ENCODE measurements at places on chromosomes 5 and 9.

DNA sequence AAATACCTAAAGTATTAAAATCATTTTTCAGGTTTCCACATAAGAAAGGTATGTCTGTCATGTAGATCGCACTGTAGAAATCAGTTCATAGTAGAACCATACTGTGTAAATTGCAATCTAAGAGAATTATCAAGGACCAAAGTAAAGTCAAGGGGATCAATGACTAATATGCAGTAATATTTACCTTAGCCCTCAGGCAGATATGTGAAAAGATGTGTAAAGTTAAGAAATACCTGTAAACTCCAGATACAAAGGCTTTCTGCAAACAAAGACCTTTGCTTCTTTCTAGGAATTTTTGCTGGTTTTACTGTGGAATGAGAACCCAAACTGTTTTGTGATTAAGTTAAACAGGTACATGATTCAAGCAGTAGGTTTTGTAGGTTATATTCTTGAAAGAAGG lies 11.6 kb downstream of the POLK start:
- no peak for DNase-seq

DNA sequence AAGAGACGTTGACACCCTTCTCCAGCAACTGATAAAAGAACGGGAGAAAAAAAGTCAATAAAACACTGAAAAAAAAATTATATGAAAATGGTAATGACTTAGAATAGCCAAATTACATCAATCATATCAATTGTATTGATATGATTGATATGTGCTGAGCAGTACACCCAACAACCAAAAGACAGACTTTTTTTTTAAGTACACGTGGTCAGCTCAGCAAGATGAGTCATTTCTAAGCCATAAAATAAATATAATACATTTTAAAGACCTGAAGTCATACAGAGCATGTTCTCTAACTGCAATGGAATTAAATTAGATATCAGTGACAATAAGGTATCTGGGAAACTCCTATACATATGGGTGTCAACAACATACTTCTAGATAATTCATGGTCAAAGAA lies 30.9 kb upstream of the OLFM1 start:
- no peak for DNase-seq

- no peak for DNase-seq
Observed at GRCh38 chr5:153896117-153896516, 142.6 kb downstream of the FAM114A2 start.

- DNase-seq = no peak
Observed at GRCh38 chr5:53350991-53351770, 129.2 kb upstream of the FST start.

GRCh38 chr9:95478335-95478734 lies 38.4 kb downstream of the PTCH1 start:
- no peak for DNase-seq

GRCh38 chr9:7479300-7479699 lies 320.3 kb downstream of the DMAC1 start:
- no peak for DNase-seq

DNA sequence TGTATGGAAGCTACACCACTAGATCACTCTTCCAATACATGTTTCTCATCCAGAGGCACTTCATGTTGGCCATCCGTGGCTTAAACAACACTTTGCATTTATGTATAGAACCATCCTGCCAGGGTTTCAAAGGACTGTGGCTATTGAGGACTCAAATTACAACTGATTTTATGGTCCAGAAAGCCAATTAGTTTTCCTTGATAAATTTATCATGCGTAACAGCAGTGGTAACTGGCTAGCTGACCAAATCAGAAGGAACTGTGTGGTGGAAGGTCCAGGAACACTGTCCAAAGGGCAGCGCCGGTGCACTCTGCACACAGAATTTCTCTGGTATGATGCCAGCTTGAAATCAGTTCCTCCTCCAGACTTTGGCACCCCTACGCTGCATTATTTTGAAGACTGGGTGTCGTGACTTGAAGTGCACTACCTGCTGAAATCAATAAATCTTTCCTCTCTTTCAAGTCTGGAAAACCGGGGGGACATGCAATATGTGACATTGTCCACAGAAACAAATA lies 69.3 kb upstream of the TMEM252 start:
- no peak for DNase-seq

DNA sequence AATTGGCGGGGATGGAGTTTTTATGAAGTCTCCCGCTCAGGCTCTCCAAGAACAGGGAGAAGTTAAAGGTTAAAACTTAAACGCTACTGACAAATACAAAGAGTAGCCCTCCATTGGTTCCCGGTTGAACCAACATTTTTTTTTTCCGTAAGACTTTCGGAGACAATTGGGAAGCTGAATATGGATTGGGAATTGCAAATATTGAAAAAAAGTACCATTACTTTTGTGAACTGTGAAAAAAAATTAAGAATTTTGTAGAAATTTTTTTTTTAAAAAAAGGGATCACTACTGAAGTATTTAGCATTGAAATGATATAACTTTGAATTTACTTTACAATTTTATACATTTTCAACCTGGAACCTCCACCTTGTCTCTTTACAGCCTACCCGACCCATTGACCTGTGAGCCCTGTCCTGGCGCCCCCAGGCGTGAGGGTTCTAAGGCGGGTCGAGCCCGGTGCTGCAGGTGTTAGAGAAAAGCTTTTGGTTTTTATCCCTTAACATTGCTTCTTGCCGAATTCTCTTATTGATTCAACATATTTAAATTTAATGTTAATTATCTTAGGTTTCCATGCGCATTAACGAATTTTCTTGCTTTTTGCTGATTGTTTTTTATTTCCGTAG lies 448 bp upstream of the ZNF782 start:
- DNase-seq = no peak

DNA sequence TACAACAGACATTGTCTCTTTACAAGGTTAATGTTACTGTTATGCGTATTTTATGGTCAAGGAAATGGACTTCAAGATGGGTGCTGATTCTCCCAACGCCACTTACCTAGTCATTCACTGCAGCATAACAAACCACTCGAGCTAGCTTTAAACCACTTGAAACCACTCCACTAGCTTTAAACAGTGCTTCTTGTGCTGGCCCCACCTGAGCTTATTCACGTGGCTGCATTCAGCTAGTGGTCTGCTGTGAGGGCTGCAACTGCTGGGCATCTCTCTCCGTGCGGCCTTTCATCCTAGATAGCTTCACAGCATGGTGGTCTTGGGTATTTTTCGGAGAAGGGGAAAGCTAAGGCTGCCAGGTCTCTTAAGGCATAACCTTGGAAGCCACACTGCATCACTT lies 3.5 kb upstream of the HRH2 start:
- DNase-seq = no peak

DNA sequence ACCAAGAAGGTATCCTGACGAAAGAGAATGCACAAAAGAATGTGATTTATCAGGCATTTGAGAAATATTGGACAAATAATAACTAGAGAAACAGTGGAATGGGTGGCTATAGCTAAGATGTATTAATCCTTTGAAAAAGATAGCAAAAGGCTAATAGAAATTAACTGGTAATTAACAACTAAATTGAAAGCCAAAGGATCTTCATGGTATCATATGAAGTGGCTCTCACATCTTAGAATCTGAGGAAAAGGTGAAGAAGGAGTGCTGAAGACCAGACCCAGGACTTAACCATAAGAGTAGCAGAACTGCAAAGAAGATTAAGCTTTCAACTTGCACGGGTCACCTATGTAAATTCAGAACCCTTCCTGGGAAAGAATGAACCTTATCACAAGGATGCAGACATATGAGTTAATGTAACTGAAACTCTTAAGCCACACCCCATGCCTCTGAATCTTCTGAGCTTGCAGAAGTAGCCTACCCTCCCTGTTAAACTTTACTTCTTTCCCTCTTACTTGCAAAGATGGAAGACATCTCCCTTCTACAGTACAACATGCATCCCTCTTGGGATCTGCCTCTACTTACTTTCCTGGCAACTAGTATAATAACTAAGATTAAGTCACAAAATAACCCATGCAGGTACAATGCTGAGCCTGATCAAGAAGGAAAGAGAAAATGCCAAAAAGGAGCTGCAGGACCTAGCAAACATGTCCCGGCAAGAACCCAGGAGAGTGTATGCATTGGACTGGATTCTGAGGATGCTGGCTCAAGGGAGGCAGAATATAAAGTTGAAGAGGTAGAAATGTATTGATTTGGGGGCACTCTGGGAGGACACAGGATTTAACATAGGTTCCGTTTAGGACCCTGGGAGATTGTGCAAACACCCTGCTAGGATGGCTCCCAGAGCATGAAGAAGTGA lies 395.5 kb upstream of the SLC30A5 start:
- DNase-seq = no peak

DNA sequence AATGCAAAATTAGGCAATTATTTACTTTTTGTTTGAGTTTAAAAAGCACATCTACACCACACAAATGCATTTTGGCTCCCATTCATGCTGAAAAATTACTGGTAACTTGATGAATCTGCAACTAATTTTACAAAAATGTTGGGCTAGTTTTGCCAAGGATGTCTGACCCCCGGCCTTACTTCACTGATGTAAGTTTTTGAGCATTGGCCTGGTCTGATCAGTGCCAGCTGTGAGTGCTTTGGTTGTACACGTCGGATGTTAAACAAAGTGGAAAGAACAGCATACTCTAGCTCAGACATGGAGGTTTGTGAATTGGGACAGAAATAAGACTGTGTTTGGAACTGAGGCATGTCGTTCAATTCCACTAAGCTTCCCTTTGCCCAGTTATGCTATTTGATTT lies 1044.2 kb downstream of the TLE4 start:
- DNase-seq = no peak

DNA sequence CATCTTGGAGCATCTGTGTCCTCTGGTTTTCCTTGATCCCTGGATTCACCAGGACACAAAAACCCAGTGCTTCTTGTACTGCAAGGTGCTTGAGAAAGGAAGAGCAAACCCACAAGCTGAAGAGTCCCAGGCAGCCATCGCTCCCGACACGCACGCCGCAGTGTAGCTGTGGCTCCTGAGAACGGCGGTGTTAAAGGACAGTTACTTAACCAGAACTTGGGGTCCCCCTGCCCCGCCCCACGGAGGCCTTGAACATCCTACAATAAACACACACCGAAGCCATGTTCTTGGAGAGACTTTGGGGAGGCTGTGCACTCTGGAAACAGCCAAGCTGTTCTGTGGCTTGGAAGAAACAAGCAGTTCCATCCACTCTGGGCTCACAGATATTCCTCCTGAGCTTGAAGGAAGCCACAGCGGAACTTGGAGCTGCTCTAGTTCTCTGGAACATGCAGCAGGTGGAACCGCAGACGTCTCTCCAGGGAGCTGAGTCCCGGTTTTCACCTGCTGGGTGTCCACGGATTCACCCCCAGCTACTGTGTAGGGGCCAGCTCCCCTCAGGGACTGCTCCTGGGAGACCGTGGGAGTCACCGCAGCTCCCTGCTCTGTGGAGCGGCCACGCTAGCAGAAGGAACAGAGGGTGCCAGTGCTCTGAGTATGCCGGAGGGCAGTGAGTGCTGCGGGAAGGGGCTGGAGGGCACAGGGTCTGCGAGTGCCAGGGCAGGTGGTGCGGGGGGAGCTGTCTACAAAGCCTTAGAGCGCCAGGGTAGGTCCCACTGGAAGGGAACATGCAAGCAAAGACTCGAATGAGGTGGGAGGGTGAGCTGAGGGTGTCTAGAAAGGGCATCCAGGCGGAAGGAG lies 107.3 kb downstream of the ADAMTS2 start:
- DNase-seq = no peak

DNA sequence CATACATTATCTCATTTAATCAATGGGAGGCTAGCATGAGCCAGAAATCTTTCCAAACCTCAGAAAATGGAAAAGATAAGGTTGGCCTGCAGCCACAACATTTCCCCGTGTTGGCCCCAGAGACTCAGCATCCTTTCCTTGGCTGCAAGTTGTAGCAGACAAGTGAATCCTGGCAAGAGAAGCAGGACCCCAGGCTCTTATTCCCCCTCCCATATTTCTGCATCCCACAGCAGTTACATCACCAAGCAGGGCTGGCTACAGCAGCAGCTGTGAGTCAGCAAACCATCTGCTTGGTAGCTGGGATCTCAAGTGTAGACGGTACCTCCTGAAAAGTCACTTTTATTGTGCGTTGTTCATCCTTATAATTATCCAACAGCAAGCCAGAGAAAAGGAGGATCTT lies 212.4 kb downstream of the GNA14 start:
- no peak for DNase-seq

- DNase-seq = no peak
Observed at GRCh38 chr9:107307331-107307730, 24.3 kb downstream of the RAD23B start.

DNA sequence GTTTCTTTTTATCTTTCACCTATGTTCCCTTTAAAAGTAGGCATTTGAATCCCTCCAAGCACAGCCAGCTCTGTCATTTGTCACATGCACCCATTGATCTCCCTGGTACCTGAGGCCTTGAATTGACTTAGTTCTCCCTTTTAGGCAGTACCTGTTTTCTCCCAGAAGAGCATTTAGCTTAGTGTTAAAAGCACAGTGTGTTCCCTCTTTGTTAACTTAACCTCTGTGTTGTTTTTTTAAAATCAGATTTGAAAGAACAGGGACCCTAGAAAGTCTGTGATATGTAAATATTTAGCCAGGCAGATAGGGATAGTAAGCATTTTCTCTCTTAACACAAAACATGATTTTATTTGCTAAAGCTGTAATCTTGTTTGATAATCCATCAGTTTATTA lies 113.8 kb upstream of the SPATA31D4 start:
- no peak for DNase-seq

GRCh38 chr9:76873821-76874220 lies 32.1 kb downstream of the PRUNE2 start:
- no peak for DNase-seq

- DNase-seq = no peak
Observed at GRCh38 chr5:121319292-121319691, 532.4 kb upstream of the FTMT start.

GRCh38 chr5:123174916-123175481 lies 86.0 kb downstream of the PRDM6 start:
- DNase-seq = peak; percentile 20

DNA sequence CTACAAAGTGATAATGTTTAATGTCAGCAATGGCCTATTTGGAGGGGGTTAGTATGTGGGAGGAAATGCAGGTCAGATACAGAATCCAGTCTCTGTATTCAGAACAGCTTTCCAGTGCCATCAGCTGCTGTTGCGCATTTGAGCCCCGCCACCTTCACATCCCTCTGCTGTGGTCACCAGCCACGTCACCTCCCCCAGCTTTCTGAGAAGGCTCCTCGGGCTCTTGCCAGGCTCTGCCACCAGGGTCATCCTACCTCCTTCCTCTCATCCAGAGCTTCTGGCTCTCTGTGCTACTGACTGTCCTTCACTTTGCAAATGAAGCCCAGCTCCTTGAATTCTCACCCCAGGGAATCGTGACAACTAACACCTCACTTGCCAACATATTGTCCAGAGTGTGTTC lies 138.8 kb downstream of the PIK3R1 start:
- DNase-seq = no peak

- no peak for DNase-seq
Observed at GRCh38 chr9:135719472-135719871, 17.5 kb downstream of the KCNT1 start.

GRCh38 chr9:92666912-92667532 lies 2.9 kb downstream of the IPPK start:
- DNase-seq = no peak

Measured in NT2/D1 (cell line).